Suppressor macrophage treated with lipopolysaccharide for 1 hour (primary cell): ENCODE measurements at places on chromosomes 5 and 9.

DNA sequence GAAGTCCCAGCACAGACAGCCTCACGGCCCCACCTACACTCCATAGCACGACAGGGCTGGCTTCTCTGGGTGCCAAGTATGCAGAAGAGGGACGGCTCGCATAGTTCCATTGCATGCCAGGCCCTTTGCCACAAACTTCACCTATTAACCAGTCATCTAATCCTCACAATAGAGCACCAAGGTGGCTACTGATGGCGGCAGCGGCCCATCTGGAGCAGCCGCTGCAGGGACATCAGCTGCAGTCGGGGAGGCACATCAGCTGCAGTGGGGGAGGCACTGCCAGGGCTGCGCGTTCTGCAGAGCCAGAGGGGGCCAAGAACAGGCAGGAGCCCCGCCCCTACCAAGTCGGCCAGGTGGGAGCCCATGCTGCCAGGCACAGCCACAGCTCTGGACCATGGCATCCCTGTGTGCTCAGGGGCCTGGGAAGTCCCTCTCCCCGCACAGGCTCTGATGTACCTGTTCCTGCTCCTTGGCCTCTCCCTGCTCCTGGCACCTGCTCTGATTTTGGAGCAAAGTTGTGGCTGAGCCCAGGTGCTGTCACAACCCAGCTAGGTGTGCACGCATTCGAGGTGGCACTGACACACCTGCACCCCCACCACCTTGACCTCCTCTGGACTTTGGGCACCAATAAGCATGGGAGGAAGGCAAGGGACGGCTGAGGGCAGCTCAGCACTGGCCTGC lies 61.5 kb upstream of the SYNPO start:
- no peak for DNase-seq

DNA sequence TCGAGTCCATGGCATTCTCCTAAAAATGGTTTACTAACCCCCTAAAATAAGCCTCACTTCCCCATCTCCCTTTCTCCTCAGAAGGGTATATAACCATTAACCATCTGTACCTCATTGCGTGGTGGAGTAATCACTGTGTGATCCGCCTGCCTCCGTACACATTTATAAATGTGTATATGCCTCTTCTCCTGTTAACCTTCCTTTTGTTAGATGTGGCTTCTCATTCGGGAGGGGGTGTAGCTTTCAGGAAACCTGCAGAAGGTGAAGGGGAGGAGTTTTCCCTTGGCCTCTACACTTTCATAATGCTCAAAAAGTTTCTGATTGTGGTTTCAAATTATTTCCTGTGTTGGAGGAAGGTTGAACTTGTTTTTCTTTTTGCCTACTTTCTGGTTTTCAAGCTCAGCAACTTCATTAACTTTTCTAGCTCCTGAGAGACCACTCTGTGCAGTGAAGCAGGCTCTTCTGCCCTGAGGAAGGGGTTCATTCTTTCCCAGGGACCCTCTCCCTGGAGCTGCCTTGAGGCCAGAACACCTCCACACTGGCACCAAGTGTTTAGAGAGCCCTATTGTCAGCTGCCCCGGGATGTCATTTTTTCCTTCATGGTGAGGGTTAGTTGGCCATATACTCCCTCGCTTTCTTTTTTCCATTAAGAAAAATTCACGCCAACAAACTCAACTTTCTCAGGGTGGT lies 46.9 kb downstream of the RASGRF2 start:
- DNase-seq, result no peak

- DNase-seq, result no peak
Observed at GRCh38 chr9:33823801-33824200, 6.8 kb downstream of the UBE2R2 start.

GRCh38 chr9:131018621-131019020 lies 9.6 kb downstream of the LAMC3 start:
- no peak for DNase-seq

DNA sequence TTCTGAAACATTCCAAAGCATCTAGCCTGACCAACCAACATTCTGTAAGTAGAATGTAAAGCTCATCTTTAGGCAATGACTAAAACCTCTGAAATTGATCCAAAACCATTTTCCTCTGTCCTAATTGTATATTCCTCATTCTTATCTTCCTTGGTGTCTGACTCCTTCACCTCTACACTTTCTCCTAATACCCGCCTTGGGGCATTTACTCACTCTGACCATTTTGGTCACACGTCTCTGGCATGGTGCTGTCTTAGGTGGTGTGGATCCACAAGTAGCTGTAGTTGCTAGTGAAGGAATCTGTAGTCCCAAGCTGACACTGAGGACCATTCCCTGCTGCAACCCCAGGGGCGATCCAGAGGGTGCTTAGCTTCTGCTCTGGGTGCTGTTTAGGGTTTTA lies 40.8 kb upstream of the LMNB1 start:
- DNase-seq, result no peak

DNA sequence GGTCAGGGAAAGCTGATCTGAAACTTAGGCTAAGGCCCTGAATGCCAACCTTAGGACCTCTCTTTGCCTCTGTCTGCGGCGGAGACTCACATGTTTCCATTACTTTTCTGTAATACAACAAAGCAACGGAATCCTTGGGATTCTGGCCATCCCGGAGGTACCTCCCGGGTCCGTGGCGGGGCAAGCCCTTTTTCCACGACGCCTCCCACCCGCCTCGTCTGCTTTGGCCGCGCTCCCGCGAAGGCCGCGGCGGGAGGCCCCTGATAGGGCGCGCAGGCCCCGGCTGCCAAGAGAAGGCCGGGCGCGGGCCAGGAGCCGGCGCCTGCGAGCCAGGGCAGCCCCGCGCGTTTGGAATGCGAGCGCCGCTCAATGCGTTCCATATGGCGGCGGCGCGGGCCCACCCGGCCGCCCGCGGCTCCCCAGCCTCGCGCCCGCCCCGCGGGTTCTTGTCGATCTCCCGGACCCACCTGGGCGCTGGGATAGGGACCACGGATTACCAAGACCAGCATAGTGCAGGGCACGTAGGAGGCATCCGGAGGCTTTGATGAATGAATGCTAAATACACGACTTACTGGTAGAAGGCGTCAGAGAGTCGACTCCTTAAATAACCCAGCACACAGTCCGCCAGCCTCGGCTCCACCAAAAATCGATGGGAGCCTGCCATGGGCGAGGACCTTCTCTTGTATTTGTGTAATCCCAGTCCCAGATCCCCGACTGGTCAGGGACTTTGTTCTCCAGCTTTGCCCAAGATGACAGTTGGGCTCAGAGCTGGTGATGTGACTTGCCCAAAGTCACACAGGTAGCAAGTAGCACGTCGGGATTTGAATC lies 17.5 kb upstream of the PHF19 start:
- peak; percentile 87 for DNase-seq

DNA sequence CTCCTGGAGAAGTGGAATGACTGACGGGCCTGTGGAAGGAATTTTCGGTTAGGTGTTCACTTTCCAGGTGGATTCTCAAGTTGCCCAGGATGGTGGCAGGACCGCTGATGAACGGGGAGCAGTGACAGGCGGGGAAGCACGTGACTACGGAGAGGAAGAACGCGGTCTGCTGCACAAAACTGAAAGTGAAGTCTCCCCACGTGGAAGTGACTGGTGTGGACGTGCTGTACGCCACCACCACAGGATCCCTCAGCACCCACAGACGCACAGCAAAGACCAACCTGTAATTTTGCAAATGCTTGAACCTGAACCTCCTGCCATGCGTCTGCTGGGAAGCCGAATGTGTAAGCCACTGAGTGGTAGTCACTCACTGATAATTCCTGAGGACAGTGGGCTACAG lies 51.4 kb downstream of the RNF130 start:
- no peak for DNase-seq

GRCh38 chr5:91031402-91031752 lies 351.7 kb downstream of the ARRDC3 start:
- DNase-seq, result no peak

DNA sequence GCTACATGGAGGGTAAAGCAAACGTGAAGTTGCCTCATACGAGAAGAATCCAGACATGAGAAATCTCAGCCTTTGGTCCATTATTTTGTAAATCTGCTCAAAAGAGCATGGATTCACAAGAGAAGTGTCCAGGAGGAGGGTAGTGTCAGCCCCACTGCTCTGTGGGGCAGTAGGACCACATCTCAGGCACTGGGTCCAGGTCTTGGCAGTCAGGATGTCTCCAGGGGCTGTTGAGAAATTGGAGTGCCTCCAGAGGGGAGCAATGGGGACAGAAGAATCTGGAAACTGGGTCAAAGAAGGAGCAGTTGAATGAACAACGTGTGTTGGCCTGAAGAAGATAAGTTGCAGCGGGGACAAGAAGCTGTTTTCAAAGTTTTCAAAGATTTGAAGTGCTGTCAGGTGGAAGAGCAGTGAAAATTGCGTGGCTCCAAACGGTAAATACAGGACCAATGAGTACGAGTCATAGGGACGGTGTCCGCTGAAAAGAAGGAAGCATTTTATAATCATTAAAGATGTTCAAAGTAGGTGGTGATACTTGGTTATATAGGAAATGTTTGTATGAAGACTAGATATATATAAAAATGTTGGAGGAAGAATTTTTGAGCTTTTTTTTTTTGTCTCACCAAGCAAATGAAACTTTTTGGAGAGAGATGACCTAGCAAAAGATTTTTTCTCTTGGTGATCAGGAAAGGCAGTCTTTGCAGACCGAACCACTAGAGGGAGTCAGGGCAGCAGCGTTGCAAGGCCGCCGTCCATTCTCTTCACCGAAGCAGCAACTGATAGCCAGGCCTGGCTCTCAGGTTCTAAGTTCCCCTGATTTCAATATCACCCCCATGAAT lies 57.1 kb upstream of the ZBED3 start:
- peak; percentile 87 for DNase-seq

- DNase-seq, result no peak
Observed at GRCh38 chr9:115291841-115292240, 173.9 kb upstream of the TNC start.

DNA sequence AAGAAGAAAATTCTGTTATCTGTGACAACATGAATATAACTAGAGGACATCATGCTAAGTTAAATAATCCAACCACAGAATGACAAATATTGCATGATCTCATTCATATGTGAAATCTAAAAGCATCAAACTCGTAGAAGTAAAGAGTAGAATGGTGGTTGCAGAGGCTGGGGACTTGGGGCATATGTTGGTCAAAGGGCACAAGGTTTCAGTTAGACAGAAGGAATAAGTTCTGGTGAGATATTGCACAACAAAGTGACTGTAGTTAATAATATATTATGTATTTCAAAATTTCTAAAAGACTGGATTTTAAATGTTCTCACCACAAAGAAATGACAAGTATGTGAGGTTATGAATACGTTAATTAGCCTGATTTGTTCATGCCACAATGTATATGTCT lies 24.8 kb downstream of the GRIA1 start:
- DNase-seq, result no peak

GRCh38 chr9:9949978-9950377 lies 662.8 kb downstream of the PTPRD start:
- DNase-seq, result no peak

GRCh38 chr5:76325876-76326491 lies 77.1 kb upstream of the IQGAP2 start:
- no peak for DNase-seq

DNA sequence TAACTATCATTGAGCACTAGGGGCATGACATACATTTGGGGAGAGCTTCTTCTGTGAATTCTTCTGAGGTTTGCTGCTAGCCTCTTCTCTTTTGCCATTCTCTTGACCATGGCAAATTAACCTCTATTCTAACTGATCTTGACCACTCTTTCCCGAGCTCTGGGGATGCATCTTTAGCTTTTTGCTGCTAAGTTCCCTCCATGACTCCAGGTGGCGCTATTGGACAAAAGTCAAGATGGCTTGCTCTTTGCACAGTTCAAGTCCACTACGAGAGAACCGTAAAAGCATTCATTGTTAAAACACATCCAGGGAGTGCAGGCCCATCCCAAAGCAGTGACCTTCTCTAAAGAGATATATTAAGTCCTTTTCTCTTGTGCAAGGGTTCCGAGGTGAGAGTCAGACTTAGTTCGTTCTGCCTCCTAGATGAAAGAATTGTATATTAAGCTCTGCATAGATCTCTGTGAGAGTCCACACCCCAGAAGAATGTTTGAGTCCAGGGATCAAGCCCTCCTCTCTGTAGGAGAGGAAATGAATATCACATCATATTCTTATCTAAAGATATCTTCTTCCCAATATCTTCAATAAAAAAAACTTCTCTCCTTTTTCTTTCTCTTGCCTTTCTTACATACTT lies 1152.9 kb upstream of the CDH6 start:
- DNase-seq, result peak; percentile 32

GRCh38 chr9:100619665-100620064 lies 41.8 kb downstream of the CAVIN4 start:
- peak; percentile 7 for DNase-seq
